ENCODE measurements at places on chromosomes 2 and 18.

DNA sequence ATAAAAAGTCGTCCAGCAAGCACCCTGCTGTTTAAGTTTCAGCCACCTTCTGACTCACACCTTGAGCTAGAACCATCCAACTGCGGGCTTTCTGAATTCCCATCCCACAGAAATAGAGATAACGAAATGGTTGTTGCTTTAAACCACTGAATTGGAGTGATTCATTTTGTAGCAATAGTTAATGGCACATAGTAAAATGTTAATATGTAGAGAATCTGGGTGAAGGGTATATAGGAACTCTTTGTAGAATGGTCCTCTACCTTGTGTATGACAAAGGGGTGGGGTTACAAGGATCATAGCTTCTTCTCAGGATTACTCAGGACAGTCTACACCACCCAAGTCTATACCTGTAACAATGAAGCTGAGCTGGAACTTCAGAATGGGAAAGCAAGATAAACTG is 2.4 kb upstream of the MAPRE3 start:
- no peak for DNase-seq

GRCh38 chr2:100070078-100070477 is 72.3 kb downstream of the AFF3 start:
- no peak for DNase-seq

- DNase-seq, result no peak
Measured at GRCh38 chr2:694906-695510, 17.8 kb upstream of the TMEM18 start.

GRCh38 chr2:181240844-181241243 is 216.3 kb upstream of the ITGA4 start:
- no peak for DNase-seq

DNA sequence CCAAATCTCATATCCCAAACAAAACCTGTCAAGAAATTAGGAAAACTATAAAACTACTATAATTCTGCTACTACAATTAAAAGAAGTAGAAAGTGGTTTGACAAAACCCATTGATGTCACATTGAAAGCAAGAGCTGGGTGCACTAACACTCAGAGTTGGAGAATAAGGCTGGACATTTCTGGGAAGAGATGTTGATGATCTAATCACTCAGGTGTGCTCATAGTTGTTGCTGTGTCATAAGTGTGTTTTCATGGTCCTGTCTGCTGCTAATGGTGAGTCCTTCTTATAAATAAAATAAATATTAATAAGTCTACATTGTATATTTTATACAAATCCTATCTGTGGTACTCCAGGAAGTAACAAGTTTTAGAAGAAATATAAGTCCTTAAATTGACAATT is 168.2 kb upstream of the LRP1B start:
- no peak for DNase-seq

GRCh38 chr18:58572181-58572580 is 56.7 kb downstream of the ALPK2 start:
- DNase-seq, result no peak

GRCh38 chr2:29448096-29448688 is 333.0 kb downstream of the CLIP4 start:
- DNase-seq, result no peak

DNA sequence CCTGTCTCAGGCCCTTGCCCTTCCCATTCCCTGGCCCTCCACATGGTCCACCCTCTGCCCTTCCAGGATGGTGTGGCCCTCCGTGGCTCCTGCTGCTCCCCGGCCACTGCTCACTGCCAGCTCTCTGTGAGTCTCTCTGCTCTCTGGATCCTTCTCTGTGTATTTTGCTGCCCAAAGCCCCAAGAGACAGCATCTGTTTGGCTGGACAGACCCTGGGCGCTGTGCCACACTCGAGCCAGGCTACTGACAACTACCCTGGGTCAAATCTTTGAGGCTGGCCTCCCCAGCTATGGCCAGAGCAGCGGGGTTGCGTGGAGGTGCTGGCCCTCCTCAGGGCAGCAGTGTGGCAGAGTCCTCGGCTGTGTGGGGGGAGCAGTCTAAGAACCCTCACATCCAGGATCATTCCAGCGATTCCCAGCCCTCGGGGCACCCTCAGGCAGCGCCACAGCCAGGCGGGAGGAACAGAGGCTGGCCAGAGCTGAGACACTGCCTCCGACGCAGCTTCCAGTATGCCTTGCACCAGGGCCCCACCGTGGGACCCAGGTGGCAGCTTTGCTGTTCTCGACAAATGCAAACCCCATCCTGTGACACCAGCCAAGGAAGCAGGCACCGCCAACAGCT is 139.4 kb upstream of the GLI2 start:
- no peak for DNase-seq

GRCh38 chr2:134335601-134336000 is 81.7 kb downstream of the MGAT5 start:
- DNase-seq, result no peak

DNA sequence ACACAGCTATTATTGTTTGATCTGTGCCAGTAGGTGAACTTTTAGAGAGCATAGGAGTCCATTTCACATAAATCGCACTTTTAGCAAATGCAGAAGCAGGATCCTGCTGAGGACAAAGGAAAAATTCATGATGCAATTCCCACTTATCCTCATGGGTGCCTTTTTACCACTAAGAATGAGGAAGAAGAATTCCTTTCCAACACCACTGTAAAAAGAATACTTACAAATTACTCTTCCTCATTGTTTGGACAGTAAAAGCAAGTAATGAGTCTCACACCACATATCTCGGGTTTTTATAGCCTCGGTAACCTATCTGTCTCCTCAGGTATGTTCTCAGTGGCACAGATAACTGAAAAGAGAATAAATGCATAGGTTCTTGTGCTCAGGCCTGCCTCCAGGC is 238.5 kb downstream of the MTX2 start:
- no peak for DNase-seq

DNA sequence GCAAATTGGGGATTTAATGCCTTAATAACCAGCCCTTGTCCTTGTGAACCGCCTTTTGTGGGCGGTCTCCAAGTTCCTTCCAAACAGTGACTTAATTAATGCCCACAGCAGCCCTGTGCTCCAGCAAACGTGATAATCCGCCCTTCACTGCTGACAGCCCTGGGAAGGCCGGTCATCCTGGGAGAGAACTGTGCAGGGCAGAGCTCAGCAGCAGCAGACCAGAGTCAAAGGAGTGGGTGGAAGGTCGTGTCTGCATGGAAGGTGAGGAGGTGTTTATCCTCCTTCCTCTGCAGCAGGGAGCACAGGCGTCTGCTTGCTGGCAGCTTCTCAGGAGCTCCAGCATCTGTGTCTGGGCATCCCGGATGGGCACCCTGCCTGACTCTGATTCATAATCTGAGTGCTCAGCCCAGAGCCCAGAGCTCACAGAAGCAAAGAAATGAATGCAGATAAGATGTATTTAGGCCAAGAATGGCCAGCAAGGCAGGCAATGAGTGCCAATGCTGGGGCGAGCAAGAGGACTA is 270.0 kb upstream of the PXDN start:
- no peak for DNase-seq

GRCh38 chr2:126370201-126370600 is 285.8 kb upstream of the GYPC start:
- no peak for DNase-seq

GRCh38 chr2:234375176-234375880 is 121.6 kb downstream of the ARL4C start:
- DNase-seq, result no peak

- DNase-seq, result no peak
Measured at GRCh38 chr18:11489266-11489899, 120.0 kb upstream of the SLC35G4 start.

DNA sequence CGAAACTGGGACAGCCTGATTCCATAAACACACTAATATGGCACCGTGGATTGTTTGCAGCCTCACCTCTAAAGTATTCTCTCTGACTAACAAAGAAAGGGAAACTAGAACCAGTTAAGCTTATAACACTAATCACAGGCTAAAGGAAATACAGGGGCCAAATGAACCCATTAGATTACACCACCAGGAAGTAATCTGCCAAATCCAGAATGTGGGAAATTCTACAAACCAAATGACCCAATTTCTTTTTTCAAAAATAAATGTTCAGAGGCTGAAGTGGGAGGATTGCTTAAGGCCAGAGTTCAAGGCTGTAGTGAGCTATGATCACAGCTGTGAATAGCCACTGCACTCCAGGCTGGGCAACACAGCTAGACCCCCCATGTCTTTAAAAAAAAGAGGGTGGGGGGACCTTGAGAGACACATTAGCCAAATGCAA is 1.5 kb upstream of the MPPE1 start:
- no peak for DNase-seq

DNA sequence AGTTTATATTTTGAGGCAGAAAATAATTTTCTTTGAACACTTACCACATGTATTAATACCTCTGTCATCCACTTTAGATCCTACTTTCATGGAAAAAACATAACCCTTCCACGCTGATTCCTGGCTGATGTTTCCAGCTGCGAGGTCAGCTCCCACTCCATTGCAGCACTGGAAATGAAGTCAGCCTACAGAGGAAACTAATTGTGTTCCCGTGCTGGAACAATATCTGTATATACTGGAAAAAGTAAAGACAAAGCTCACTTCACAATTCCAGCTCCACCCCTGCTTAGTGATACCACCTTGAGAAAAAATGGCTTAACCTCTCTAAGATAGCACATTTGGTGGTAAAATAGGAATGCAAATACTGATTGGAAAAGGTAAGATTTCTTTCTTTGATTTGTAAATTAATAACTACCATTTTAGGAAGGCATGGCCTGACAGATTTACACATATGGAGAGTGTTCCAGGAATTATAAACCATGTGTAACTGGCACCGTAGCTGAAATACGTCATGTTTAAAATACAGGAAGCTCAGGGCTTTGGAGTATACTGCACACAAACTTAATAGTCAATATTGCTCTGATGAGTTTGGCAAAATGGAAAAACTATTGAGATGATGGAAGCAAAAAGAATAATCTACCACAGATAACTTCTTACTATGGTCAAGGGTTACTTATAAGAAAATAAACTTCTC is 90.0 kb downstream of the TRIB2 start:
- no peak for DNase-seq

DNA sequence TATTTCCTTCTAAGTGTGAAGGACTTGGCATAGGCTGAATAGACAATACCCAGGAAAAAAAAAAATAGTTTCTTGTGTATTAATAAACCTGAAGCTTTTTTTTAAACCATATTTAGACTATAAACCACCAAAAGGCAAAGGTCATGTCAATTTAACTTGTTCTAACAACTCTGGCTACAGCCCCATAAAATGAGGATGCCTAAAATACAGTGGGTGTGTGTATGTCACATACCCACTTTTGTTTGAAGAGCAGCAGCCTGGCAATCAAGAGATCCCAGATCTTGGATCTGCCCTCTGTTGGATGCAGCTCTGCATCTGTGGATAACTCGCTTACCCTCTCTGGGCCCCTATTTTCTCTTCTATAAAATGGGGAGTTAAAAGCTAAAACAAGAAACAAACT is 65.4 kb downstream of the SATB2 start:
- no peak for DNase-seq

- DNase-seq, result no peak
Measured at GRCh38 chr2:39528701-39529100, 91.6 kb upstream of the MAP4K3 start.

GRCh38 chr2:71941726-71942525 is 205.7 kb downstream of the CYP26B1 start:
- DNase-seq, result no peak

DNA sequence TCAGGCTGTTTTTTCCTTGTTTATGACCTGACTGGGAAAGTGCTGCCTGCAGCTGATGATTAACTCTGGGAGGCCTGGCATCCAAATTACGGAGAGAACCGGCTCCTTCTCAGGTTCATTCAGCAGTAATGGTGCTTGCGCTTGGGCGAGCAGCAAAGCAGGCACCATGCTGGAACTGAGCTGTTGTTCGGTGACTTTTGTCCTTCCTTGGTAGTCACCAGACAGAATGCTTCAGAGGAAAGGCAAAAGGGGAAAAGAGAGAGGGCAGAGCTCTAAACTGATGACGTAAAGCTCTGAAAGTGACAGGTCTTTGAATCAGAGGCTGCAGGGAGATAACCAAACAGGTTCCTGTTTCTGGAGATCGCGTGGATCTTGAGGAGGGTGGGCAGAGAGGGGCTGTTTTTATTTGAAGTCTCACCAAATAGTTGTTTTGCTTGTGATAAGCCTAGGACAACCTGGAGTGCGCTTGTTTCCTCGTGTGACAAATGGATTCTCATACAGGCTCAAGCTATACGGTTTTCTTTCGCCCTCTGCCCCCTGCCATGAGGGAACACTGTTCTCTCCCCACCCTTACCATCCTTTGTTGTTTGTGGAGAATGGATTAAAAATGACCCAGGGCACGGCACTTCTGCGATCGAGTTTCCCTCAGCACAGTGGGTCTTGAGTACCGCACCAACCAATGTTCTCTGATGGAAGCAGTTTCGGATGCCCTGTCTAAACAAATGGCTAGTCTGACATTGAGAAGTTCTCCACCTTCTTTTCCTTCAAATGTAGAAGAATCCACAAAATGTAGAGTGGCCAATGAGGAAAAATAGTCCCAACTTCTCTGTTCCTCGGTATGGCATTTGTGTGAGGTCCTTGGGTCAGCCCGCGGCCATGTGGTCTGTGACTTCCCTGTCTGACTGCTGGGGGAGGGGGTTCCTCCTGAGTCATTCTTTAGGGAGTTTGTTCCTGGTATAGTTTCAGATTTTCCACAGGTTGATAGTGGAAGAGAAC is 1.3 kb downstream of the RASGRP3 start:
- DNase-seq, result no peak

GRCh38 chr2:174974131-174974530 is 31.1 kb downstream of the CHN1 start:
- no peak for DNase-seq

GRCh38 chr2:177029501-177029900 is 183.1 kb upstream of the HNRNPA3 start:
- no peak for DNase-seq

GRCh38 chr2:157055660-157056199 is 201.8 kb upstream of the GALNT5 start:
- DNase-seq, result no peak

DNA sequence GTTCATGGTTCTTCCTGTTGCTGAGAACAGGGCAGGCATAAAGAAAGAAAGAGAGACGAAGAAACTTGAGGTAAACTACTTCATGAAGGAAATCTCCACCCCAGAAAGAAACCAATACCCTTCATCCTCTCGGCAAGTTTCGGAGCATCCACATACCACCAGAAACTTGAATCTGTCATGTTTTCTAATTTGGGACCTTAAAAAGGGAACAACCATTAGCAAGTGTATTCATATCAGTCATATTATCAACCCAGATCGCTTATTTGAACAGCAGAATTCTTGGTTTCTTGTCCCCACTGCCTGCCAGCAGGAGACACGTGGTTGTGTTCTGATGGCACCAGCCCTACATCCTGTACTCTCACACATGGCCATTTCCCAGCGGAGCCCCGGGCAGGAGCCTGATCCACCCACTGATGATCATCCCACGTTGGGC is 53.2 kb upstream of the FZD7 start:
- DNase-seq, result no peak

DNA sequence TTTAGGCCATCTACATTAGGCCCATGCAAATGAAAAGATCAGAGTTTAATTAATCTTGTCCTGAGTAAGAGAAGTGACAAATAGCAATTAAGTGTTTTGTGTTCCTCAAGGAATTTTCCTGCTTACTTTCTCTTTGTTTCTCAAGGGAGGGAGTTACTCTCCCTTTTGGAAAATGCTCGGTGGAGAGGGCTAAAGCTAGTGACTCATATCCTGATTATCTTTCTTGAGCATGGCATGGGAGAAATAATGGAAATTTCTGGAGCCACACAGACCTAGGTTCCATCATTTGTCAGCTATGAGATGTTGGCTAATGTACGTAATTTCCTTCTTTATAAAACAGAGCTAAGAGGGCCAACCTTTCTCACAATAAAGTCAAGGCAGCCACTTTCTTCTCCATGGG is 177.1 kb downstream of the ETAA1 start:
- DNase-seq, result no peak
